Thyroid gland (tissue), 4 donors: ENCODE measurements at places on chromosomes 3 and 15. TPM values are rescaled to one million over a fixed set of nuclear protein-coding genes. Genes with fewer than 3 reads are reported as not detected.

NOX5 gene
- 0.22 TPM for total RNA-seq

IGSF11 gene
- total RNA-seq, result 0.56 TPM

CELF6 gene
- total RNA-seq, result 9.8 TPM

FILIP1L gene
- 17.7 TPM for total RNA-seq

GRCh38 chr3:193795062-193795690 lies 202.2 kb downstream of the OPA1 start:
- H3K27me3 ChIP-seq, result no peaks in the 10 kb centered on the region
- no peak overlapping the region for H3K27ac ChIP-seq
- no peak for DNase-seq
- no peaks in the 10 kb centered on the region for H3K36me3 ChIP-seq

GRCh38 chr15:49723981-49724380 lies 103.1 kb downstream of the DTWD1 start:
- H3K36me3 ChIP-seq, result no peaks in the 10 kb centered on the region
- DNase-seq, result no peak
- H3K27me3 ChIP-seq, result no peaks in the 10 kb centered on the region
- no peak overlapping the region for H3K27ac ChIP-seq
- no peaks in the 10 kb centered on the region for H3K4me1 ChIP-seq

DNA sequence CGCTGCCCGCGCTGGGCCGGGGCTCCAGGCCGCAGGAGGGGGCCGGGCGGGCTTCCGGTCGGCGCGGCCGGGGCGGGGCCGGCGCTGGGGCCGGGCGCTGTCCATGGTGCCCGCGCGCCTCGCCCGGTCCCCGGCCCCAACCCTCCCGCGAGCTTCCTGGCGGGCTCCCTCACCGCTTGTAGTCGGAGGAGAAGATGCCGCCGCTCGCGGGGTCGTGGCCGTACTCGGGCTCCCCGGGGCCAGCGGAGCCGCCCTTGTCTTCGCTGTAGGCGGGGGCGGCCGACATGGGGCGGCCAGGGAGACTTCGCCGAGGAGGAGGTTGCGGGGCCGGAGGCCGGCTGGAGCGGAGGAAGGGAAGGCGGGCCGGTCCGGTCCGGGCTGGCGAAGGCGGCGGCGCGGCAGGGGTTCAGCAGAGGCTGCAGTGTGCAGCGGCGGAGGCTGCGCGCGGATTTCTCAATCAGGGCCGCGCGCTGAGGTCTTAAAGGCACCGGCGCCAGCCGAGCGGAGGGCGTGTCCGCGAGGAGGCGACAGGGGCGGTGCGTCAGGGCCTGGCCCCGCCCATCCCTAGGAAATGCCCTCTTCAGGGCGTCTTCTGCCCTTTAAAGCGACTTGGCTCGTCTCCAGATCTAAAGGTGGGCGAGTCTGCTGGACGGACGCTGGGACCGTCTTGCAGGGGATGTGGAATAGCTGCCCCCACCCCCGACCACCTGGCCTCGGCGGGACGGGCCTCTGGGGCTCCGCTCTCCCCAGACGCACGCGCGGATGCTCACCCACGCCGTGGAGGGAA lies at the start of gene AP3B2:
Gene AP3B2, minus strand, starts transcription at position 455 of the 787 bp plus-strand sequence. Its CDS starts 169 bp downstream, at position 286.
- H3K4me1 ChIP-seq, result peaks cover 6% of the 10 kb centered on the region
- no peaks in the 10 kb centered on the region for H3K27me3 ChIP-seq
- DNase-seq, result peak; percentile 68
- H3K27ac ChIP-seq, result peak within 1 kb of the TSS; percentile 30

GRCh38 chr3:7897655-7898054 lies 604.0 kb upstream of the LMCD1 start:
- H3K27me3 ChIP-seq, result no peaks in the 10 kb centered on the region
- no peaks in the 10 kb centered on the region for H3K36me3 ChIP-seq
- H3K4me3 ChIP-seq, result no peak overlapping the region
- DNase-seq, result no peak
- H3K27ac ChIP-seq, result no peak overlapping the region
- no peaks in the 10 kb centered on the region for H3K4me1 ChIP-seq

DNA sequence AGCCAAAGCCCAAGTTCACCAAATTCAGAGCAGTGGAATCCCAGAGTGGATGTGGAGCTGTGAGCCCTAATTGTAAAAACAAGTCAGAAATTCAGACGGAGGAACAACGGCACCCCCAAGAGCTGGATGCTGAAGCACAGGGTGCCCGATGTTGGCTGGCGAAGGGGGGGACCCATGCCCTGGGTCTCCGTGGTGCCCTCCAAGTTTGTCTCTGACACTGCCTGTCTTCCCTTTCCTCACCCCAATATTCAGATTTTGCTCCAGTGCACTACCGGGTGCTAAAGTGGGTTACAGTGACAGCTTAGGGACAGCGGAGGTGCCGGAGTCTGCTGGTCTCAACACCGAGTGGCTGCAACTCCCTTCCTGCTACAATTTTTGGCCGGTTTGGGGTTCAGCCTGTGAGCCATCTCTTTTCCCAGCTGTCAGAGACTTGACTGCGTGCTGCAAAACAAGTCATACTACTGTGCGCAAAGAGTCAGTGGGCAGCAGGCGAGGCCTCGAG lies 6.6 kb downstream of the GRIP2 start:
- H3K36me3 ChIP-seq, result no peaks in the 10 kb centered on the region

GRCh38 chr15:40746916-40747418 lies 8.1 kb downstream of the RMDN3 start:
- H3K4me3 ChIP-seq, result no peak overlapping the region
- no peak for DNase-seq
- no peaks in the 10 kb centered on the region for H3K27me3 ChIP-seq
- peaks cover 28% of the 10 kb centered on the region for H3K36me3 ChIP-seq

DNA sequence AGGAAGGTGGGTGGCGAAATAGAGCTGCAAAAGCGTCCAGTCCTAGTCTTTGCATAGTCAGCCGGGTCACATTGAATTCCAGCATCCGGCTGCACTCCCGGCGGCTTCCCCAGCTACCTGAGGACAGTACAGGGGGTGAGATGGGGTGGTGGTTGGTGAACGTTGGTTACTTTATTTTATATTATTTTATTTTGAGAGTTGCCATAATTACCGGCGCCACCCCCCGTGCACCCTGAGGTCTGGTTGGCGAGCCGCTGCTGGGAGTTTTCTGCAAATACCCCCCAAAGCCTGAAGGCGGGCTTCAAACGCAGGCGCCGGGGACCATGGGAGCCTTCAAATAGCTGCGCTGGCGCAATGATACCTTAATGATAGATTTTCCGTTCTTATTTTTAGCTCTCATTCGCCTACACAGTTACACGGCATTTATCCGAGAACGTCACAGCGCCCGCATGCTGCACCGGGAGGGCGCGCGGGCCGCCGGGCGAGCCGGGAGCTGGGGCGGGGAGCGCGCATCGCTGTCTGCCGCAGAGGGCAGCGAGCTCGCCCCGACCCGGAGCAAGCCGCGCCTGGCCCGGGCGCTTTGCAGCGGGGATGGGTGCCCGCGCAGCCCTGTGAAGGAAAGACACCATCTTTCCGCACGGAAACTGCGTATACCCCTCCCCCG lies 756 bp upstream of the RASGRF1 start:
- no peak for DNase-seq
- no peaks in the 10 kb centered on the region for H3K36me3 ChIP-seq
- H3K4me3 ChIP-seq, result no peak overlapping the region

DNA sequence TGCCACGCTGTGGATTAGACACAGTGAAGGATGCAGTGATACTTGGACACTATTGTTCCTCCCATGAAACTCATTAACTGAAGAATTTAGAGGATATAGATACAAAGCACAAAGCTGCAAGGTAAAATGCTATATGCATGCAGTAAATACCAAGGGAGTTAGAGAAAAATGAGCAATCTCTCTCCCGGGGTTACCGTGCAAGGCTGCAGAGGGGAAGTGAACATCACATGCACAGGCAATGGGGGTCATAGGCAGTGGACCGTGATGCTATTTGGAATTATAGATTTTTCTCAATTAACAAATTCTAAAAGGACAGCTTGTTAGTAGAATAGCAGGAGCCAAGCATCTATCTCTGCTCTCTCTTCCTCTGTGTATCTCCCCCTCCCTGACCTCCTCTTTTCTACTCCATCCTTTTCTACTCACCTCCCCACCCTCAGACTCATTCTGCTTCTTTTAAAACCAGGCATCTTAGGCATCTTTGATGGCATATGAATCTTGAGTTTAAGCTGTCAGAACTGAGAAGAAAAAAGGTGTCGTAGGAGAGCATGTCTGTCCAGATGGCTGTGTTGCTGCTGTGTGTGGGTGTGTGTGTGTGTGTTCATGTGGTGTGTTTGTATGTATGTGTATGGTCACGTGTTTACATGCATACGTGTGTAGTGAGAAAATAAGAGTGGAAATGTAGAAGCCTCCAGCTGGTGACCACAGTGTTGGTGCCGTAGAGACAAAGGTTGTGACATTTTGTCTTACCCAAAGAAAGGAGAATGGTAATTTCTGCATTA lies 339.0 kb downstream of the EPHB1 start:
- no peaks in the 10 kb centered on the region for H3K36me3 ChIP-seq
- DNase-seq, result no peak
- no peaks in the 10 kb centered on the region for H3K4me1 ChIP-seq
- no peaks in the 10 kb centered on the region for H3K27me3 ChIP-seq
- H3K27ac ChIP-seq, result no peak overlapping the region
- no peak overlapping the region for H3K4me3 ChIP-seq

- no peak for DNase-seq
- H3K36me3 ChIP-seq, result no peaks in the 10 kb centered on the region
Observed at GRCh38 chr15:71530116-71530515, 280.2 kb upstream of the NR2E3 start.
